Left renal cortex interstitium (tissue), 4 donors: ENCODE measurements at places on chromosomes 11 and 22.
A peak's percentile ranks its signal among the peaks of the same experiment; 100 is the strongest.

DNA sequence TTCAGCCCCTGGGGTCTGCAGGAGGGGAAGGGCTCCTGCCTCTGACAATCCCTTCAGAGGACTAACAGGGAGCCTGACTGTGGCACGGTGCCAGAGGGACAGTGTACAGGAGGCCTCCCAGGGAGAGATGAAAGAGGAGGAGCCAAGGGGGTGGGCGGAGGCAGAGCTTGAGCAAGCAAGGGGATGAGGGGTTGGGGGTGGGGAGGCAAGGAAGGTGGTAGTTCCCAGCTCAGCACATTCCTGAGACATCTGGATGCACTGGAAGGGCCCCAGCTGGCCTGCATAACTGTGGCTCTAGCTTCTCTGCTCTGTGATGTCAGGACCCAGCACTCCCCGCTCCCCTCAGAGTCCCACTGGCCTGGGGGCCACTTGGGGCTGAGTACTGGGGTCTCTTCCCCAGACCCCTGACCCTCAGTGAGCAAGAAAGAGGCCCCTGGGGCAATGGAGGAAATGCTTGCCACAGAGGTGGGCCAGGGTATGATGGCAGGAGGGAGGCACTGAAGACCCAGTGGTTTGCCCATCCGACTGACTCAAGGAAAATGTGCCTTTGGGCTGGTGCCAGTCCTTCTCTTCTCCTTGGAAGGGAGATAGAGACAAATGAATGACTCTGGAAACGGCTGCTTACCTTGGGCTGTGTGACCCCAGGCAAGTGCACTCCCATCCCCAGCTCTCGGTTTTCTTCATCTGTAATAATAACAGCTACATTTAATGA, 13.3 kb downstream of the CREB3L1 start:
- DNase-seq = peak; percentile 86

DNA sequence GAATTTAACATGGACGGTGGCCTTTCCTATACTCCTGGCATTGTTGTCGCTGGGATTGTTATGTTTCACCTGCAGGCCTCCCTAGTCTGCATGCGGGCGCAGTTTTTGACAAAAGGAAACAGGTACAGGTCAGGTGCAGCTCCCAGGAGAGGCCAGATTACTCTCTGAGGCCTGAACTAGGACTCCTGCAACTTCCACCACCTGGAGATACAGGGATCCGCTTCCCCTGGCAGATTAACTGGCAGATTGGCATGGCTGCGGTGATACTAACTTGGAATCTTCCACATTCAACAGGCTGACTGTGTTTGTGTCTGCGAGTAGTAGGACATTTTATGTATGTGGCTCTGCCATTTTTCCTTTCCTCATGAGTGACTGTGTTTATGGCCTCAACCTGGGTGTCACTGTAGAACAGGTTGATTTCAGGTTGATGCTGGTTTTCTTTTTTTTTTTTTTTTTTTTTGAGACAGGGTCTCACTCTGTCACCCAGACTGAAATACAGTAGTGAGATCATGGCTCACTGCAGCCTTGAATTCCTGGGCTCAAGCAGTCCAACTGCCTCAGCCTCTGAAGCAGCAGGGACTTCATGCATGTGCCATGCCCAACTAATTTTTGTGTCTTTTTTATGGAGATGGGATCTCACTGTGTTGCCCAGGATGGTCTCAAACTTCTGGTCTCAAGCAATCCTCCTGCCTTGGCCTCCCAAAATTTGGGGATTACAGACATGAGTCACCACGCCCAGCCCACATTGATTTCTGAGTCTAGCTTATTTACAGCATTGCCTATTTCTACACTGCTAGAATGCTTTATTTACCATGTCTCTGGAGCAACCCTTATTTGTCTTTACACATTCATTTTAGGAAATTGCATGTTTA, 1.7 kb upstream of the USP28 start:
- DNase-seq = no peak

DNA sequence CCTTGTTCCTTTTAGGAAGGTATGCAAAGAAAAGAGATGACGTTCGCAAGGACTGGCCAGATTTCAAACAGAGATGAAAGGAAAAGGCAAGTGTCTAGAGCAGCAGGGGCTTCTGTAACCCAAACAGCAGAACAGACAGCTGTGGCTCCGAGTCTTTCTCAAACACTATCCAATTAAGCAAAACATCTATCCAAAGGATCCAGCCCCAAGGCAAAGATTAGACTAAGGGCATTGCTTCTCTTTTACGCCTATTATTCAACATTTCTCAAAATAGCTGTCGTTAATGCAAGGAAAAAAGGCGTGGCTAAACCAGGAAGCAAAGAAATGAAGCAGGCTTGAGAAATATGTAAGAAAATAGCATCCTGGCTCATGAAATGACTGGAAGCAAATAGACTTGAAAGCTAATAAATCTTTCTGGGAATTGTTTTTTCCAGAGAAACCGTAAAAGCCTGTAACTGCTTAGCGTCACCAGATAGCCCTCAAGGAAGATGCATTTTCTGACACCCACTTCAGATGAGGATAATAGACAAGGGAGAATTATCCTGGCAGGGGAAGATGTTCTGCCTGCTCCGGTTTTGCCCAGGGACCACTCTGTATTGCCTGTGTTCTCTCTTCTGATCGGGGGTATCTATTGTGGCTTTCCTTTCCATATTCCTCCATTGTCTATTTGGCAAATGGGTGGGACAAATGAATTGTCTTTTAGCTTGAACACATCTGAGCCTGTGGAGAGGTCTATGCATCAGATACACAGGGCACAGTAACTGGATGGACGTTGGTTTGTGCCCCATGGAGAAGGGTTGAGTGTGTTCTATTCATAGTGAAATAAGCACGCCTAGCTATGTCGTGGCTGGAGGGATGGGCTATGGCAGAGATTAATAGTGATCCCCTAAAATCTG, 20.2 kb downstream of the C11orf96 start:
- no peak for DNase-seq

DNA sequence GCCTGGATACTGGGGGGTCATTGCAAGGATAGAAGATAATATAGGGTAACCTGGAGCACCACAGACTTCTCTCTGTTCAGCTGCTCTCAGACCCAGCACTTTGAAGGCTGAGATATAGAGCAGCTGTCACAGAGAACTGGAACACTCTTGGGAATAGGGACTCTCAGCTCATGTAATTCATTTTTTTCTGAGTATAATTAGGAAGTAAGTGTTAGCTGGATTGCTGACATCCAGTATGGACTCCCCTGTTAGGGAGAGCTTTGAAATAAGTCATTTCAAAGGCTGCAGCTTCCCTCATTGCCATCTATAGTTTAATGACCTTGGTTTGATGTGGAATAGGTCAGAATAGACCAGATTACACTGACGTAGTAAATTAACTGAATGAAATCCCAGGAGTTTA, 120.8 kb upstream of the POU2AF2 start:
- no peak for DNase-seq

- peak; percentile 54 for DNase-seq
Measured at GRCh38 chr11:116379185-116379828, 393.5 kb downstream of the BUD13 start.

DNA sequence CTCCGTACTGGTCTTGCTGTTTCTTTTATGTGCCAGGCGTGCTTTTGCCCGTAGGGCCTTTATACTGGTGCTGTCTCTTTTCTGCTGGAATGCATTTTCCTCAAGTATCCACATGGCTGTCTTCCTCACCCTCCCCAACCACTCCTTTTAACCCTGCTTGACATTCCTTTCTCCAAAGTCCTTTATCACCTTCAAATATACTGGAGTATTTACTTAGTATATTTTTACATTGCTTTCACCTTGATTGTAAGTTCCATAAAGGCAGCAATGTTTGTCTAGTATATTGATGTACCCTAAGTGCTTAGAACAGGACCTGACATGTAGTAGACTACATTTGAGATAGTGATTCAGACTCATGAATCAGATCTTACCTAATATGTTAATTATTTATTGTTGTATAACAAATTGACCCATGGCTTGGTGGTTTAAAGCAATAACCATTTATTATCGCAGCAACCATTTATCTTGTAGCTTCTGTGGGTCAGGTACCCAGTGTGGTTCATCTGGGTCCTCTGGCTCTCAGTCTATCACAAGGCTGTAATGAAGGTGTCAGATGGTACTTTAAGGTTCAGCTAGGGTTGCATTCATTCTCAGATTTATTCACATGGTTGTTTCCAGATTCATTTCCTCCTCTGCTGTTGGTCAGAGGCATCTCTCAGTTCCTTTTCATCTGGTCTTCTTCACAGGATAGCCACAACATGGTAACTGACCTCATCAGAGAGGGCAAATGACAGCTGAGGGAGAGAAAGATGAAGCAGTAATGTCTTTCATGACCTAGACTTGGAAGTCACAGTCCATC, 34.2 kb downstream of the DDX10 start:
- DNase-seq = no peak

DNA sequence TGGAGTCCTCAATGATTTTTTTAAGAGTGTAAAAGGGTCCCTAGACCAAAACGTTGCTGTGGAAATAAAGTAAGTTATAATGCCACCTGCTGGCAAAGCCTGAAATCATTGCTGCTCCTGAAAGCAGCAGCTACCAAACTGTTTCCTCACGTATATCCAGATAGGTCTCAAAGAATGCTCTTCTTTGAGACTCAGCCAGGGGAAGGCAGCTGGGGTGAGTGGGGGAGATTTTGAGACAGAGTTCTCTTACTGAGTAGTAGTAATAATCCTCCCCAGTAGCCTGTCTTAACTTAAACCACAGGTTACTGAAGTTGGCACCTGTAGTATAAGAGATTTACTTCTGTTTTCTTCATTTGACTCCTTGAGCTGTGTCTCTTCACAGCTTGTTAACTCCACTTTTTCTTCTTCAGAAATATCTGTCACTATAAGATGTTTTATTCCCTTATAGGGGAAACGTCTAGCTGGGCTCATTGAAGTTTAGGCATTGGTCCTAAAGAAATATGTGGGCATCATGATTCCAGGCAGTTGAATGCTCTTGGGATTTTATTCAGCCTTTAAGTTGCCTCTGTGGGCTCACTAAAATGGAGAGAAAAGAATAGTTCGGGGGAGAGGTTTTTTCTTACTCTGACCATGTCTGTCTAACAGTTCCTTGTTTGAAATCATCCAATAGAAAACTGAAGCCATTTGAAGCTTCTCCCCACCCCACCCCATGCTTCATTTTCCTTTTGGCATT, 77.9 kb downstream of the BTBD10 start:
- peak; percentile 15 for DNase-seq

- DNase-seq = no peak
Measured at GRCh38 chr22:46088541-46089311, 61.6 kb upstream of the PPARA start.

DNA sequence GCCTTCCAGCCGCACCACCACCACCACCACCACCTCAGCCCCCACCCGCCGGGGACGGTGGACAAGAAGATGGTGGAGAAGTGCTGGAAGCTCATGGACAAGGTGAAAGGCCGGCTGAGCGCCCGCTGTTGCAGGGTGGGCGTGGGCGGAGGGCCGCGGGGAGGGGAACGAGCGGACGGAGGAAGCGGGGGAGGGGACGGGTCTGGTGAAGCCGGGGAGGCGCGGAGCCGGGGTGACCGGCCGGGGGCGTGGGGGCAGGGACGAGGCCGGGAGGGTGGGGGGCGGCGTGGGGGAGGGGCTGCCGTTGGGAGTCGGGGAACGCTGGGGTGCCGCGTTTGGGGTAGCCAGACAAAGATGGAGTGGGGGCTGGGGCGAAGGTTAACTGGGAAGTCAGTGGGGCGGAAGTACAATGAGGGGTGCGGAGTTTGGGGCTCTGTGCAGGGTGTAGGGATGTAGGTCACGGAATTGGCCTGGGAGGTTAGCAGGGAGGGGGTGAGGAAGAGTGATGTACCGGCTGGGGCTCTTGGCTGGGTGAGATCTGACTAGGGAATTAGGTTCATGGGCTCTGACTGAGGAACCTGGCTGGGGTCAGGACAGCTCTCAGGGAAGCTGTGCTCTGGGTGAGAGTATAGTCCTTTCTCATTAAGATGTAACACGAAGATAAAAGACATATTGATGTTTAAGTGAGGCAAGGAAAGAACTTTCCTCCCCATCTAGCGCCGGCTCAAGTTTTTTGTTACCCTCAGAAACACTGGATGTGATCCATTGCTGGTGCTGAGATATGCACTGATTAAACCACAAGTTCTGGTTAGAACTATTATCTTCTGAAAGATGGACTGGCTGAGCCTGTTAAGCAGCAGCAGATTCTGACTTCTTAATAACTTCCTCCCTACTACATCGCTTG, 624 bp downstream of the CBL start:
- no peak for DNase-seq

GRCh38 chr11:112564228-112564955, 303.7 kb upstream of the PLET1 start:
- DNase-seq = no peak

GRCh38 chr11:67309166-67309565, 5.8 kb downstream of the SSH3 start:
- DNase-seq = no peak

DNA sequence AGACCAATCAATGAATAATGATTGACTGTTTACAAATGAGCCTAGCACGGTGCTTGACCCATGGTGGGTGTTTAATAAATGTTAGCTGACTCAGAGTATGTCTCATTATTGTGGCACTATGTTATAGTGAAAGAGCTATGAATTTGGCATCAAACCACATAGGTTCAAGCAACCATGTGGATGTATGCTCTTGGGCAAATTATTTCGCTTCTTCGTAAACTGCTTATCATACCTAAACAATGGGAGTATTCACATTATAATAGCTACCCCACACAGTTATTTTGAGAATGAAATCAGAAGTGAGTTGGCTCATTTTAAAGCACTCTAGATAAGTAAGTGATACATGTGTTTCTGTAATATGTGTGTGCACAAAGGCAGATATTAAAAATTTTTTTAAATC, 118.7 kb upstream of the HSD17B12 start:
- DNase-seq = no peak

- DNase-seq = no peak
Measured at GRCh38 chr11:84626256-84626655, 1000.9 kb downstream of the DLG2 start.

- no peak for DNase-seq
Measured at GRCh38 chr22:27993201-27993635, 74.2 kb upstream of the PITPNB start.

- no peak for DNase-seq
Measured at GRCh38 chr11:22703591-22703990, 37.2 kb downstream of the GAS2 start.

DNA sequence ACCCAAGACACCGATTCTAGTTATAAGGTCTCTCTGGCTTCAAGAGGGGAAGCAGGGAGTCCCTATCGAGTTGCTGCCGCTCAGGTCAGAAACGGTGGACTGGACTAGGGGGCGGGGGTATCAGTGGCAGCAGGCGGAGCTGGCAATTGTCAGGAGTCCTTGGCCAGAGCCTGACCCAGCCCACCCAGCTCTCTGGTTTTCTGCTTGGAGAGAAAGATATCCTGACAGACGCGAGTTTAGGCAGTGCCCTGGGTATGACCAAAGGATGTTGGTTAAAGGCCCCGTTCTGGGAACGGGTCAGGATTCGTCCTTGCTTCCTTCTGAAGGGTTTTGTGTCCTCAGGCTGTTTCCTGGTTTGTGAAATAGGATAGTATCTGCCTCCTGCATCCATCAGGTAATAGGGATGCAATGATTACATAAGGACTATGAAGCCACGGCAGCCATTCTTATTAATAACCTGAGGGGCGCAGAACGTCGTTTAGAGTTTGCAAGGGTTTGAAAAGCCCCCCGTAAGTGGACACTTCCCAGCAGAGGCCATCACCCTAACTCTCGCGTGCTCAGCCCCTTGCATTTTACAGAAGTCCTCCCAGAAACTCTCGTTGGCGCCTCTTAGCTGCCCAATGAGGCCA, 700 bp upstream of the DEPDC5 start:
- DNase-seq = no peak

- no peak for DNase-seq
Measured at GRCh38 chr11:13695886-13696285, 27.4 kb downstream of the FAR1 start.
